ENCODE measurements at places on chromosomes 13 and 19.

DNA sequence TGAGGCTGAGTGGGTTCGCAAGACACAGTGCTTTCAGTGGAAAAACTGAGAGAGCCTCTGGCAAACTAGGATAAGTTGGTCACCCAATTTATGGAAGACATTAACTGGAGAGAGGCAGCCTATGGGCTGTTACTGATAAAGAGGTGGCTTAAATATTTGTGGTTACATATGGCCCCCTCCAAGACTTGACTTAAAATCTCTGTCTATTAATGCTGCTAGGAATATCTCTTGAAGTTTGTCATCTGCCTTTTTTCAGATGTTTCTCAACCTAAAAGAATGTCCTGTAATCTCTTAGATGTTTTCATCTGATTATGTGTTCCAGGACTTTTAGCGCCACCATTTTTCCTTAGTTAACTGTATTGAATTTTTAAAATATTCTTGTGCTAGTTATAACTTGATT, 54.6 kb downstream of the NAA16 start:
- no peak for DNase-seq

DNA sequence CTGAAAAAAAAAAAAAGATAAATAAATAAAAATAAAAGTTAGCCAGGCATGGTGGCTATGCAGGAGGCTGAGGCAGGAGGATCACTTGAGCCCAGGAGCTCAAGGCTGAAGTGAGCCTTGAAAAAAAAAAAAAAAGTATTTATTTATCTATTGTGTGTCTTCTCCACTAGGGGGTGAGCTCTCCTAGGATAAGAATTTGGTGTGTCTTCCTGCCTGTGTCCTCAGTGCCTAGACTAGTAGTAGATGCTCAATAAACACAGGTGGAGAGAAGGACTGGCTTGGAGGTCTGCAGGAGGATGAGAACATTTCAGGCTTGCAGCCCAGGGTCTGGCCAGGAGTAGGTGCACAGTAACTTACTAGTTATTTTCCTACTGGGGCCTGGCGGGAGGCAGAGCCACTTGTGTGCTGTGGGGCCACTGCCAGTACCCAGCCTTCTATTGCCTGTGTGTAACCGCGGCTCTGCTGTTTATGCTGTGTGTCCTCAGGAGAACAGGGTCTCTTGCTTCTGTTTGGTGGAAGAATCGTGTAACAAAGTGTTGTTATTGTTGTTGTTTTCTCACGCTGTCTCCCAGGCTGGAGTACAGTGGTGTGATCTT, 5.4 kb downstream of the LMTK3 start:
- DNase-seq: peak; percentile 66

DNA sequence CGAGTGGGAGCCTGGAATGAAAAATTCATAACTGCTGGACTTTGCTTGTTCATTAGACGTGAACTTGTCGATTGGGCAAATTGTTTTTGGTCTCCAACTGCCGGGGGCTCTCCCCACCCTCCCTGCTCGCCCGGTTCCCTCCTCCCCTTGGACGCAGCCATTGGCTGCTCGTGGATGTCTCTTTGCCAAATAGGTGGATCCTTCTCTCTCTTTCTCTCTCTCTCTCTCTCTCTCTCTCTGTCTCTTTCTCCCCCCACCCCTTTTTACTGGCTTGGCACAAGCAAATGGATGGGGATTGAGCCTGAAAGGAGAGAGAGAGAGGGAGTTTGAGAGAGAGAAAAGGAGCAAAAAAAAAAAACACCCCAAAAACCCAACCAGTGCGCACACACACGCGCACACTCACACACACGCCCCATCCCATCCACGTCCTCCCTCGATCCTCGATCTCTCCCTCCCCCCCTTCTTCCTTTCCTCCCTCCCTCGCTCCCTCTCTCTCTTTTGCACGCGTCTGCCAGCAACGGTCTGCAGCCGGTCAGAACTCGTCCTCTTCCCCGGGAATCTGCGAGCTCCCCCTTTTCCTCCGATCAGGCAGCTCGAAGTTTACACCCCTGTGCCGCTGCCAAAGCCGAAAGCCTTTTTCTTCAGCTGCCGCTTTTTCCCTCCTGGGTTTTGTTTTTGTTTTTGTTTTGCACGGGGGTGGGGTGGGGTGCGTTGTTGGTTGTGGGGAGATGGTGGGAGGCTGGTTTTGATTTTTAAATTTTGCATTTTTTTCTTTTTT, 27.8 kb downstream of the NFIX start:
- DNase-seq: no peak

- no peak for DNase-seq
Observed at GRCh38 chr13:24649688-24650043, 30.5 kb upstream of the ATP12A start.

DNA sequence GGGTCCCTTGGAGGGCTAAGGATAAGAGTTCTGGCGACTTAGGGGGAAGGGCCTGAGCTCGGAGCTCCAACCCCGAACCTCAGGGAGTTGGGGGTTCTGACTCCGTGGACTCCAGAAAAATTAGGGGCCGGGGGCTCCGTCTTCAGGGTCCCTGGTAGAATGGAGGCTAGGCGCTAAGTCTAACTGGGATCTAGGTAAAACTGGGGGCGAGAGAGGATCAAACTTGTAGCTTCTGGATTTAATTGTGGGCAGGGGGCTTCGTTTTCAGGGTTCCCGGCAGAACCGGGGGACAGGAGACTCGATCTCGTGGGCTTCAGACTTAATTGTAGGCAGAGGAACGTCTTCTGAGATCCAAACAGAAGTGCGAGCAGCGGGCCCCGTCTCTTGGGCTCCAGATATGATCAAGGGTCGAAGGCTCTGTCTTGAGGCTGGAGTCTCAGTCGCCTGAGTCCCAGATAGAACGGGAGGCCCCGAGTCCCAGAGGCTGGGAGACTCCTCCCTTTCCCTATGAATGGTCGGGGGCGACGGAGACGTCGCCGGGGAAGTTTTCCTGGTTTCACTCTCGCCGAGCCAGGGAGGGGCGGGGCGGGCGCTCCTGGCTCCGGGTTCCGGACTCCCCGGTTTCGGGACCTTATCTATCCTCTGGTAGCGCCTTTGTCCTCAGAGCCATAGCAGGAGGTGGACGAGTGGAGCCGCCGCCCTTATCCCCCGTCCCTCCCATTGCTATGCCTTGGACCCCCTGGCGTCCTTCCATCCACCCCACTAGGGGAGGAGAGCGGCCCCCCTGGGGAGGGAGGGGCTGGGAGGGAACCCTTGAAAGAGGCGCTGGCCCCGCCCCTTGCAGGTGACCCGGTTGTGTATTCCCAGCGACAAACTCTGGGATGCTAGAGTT, 1.3 kb downstream of the NECTIN2 start:
- no peak for DNase-seq

GRCh38 chr13:59991395-59991794, 172.3 kb downstream of the DIAPH3 start:
- DNase-seq: no peak

DNA sequence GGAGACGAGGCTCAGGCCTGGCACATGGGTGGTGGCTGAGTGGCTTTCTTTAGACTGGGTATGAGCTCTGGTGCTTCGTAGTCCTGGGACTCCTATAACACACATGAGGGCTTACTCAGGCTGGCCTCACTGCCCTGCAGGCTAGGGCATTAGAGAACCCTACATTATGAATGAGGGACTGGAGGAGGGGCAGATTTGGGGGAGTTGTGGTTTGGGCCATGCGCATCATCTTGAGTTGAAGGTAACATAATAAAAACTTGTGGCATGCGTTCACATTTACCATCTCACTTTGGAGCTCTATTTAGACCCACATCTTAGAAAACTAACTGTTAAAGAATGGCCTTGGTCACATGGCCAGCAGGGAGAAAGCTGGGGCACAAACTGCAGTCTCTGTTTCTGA, 54.2 kb downstream of the STARD13 start:
- no peak for DNase-seq

GRCh38 chr19:55679343-55680257, 4.6 kb downstream of the EPN1 start:
- peak; percentile 58 for DNase-seq

DNA sequence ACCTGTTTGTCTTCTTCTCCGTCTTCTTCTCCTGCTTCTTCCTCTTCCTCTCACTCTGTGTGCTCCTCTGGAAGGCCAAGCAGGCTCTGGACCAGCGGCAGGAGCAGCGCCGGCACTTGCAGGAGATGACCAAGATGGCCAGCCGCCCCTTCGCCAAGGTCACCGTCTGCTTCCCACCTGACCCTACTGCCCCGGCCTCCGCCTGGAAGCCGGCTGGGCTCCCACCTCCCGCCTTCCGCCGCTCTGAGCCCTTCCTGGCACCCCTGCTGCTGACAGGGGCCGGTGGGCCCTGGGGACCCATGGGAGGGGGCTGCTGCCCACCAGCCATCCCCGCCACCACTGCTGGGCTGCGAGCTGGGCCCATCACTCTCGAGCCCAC, 13.9 kb downstream of the CNFN start:
- DNase-seq: no peak

DNA sequence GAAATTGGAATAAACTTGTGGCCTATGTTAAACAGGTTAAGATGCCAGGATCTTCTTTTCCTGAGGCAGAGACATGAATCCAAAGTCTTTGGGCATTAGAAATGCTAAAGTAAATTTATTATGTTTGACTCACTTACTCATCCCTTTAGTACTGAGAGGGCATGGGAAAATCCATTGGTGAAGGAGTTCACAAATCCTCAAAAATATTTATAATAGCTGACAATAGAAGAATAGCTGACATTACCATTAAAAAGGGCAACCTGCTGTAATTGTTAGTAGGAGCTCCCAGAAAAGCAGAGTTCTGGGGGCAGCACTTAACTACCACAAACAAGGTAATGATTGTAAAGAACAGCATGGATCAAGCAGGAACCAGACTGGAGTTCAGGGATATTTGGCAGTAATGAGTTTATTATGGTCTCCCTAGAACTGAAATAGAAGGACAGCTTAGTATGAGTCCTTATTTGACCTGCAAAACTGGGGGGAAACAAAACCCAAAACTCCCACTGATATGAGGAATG, 285.8 kb upstream of the KLHL1 start:
- no peak for DNase-seq

DNA sequence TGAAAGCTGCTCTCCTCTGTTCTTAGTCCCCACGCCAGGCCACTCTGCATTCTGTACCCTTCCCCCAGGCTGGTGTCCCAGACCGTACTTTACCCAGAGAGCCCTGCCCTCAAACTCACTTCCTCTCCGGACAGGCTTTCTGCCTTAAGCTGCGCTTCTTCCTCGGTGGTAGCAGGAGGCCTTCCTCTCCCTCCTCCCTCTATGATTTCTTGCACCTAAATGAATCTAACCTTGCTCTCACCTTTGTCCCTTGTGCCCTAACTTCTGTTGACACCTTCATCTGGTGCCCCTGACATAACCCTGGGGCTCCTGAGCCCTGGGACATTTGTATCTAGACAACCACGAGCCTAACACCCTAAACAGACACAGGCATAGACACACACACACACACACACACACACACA, 29.6 kb upstream of the CEACAM21 start:
- peak; percentile 70 for DNase-seq

DNA sequence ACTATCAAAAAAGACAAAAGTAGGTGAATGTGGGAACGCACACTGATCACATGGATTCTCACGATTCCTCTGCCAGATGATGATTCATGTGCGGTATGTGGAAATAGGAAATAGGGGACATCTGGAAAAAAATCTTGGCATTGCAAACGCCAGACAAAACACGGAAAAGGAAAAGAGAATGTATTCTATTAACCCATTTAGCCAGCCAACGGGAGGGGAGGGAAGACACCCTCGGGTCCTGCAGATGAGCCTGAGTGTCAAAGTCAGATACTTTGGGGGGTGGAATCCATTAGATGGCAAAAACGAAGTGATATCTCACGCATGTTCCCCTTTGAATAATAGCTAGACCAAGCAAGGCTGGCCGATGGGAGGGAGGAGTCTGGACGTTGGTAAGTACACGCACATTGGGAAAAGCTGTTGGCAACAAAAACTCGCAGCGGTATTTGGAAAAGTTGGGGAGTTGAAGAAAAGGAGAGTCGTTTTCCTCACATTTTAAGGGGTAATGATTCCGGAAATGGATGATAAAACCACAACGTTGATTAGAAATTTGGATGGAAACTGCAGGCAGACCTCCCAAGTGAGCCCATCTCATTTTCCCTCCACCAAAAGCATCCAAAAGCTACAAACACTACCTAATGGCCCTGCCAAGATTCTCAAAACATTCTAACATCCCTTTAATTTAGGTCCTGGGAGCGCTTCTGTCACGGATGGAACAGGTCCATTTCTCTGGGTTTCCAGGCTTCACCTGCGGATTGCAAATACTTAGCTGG, 73.6 kb downstream of the COL4A1 start:
- no peak for DNase-seq

DNA sequence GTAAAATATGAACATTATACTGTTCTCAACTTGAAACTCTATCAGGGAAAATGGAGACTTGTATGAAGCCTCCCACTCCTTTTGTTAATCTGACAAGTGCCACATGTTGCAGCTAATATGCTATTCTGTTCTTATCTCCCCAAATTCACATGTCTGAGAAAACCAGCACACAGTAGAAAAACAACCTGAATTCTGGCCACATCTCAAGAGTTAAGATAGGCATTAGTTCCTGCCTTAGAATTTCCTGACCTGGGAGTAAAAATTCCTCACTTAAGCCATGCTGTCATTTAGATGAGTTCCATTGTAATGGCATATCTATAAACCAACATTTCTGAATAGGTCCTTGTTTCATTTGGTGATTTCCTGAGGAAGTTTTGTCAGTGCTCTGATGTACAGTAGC, 1098.5 kb downstream of the EFNB2 start:
- DNase-seq: no peak

DNA sequence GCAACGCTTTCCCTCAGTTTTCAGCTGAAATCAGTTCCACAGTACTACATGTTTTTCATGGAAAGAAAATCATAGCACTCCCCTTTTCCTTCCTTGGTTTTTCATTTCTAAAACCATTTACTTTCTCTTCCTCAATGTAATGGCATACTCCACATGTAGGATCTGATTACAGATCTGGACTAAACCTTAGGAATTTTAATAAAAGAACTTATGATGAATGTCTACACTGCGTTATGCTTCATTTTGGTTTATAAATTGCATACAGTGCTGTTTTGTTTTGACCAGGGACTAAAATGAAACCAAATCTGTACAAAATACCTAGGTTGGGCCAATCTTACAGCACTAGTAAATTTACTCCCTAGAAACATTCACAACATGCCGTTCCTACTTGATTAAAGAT, 589.9 kb downstream of the TBC1D4 start:
- no peak for DNase-seq

- peak; percentile 58 for DNase-seq
Observed at GRCh38 chr19:39237200-39238184, 7.3 kb downstream of the IFNL3 start.

DNA sequence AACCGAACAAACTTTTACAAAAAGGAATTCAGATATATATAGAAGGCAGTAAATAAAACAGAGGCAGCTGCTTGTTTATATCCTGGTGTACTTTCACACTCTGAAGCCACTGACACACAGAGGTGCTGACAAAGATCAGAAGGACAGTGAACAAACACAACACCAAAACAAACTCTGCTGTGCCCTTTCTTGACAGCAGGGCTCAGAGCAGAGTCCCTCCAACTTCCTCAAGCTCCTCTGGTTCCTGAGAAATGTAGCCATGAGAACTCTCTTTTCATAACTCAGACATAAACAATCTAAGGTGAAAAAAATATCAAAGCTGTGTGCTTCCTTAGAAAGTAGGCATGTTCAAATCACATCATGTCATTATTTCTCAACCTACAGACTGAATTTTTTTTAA, 1052.8 kb upstream of the SPRY2 start:
- DNase-seq: no peak

Data from activated CD4-positive, alpha-beta T cell treated with anti-CD3 and anti-CD28 coated beads, Interleukin-2, Interleukin-6, amounts not matched to agents 100 ng/mL and 50 ng/mL, durations not matched to agents 16 hours and 8 hours (primary cell).